ENCODE measurements at places on chromosomes 5 and 9. TPM values are rescaled to one million over a fixed set of nuclear protein-coding genes. Genes with fewer than 3 reads are reported as not detected.

The SHB gene
- total RNA-seq, result 30.7 TPM

The IFNA21 gene
- total RNA-seq, result not detected

The PCDHGC4 gene
- total RNA-seq, result not detected

The QRFP gene
- total RNA-seq, result not detected

The RNF14 gene
- 64.3 TPM for total RNA-seq

The C5orf24 gene
- 18.2 TPM for total RNA-seq

The TMEM215 gene
- total RNA-seq, result not detected

The C7 gene
- total RNA-seq, result not detected

The PCDHB5 gene
- 1.2 TPM for total RNA-seq

The SLC36A2 gene
- total RNA-seq, result not detected

The GBGT1 gene
- 2.1 TPM for total RNA-seq

The ADRA1B gene
- 20.0 TPM for total RNA-seq

The DND1 gene
- 0.88 TPM for total RNA-seq

The PPP1R26 gene
- total RNA-seq, result 13.0 TPM

The FGF1 gene
- 0.25 TPM for total RNA-seq

The ZNF879 gene
- total RNA-seq, result 0.37 TPM

The PCAT7 gene
- total RNA-seq, result 0.46 TPM

The PAXX gene
- 75.8 TPM for total RNA-seq

The FCN2 gene
- not detected for total RNA-seq

The SEMA5A gene
- not detected for total RNA-seq

The IFNE gene
- total RNA-seq, result 1.8 TPM

The EFNA5 gene
- total RNA-seq, result 19.2 TPM

The NTNG2 gene
- 3.1 TPM for total RNA-seq

The TLX3 gene
- total RNA-seq, result not detected

The CCL27 gene
- not detected for total RNA-seq

The ORM2 gene
- not detected for total RNA-seq

The LECT2 gene
- total RNA-seq, result not detected

The BTNL9 gene
- total RNA-seq, result 1.2 TPM

The SVEP1 gene
- 1.4 TPM for total RNA-seq

The BTNL3 gene
- total RNA-seq, result not detected

The RELL2 gene
- 3.5 TPM for total RNA-seq

The SPINK7 gene
- not detected for total RNA-seq

The CDH18 gene
- not detected for total RNA-seq

The ANKRD18B gene
- total RNA-seq, result 6.7 TPM

The DMGDH gene
- not detected for total RNA-seq

The POU4F3 gene
- 0.14 TPM for total RNA-seq

The DOK3 gene
- total RNA-seq, result 2.8 TPM

The TRAF1 gene
- 2.5 TPM for total RNA-seq
